Left renal pelvis (tissue), 4 donors: ENCODE measurements at places on chromosomes 11 and 22.

GRCh38 chr11:25742800-25743199 lies 589.1 kb upstream of the ANO3 start:
- no peak for DNase-seq

DNA sequence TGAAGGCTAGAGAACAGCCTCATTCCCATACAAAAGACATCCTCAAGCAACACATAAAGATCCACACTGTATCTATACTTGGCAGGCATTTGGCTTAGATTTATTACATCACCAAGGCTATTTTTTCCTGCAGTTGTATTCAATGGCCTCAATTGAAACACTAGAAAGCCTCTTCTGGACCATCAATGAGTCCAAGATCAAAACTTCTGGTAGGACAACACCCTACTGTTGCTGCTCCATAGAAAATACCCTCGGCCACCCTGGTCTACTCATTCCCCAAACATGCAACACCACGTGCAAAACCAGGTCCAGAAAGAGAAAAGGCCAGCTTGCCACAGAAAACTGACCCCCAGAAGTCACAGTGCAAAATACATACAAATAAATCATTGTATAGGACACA lies 56.9 kb upstream of the CADM1 start:
- DNase-seq: no peak

- no peak for DNase-seq
Observed at GRCh38 chr11:78234006-78234405, 45.3 kb downstream of the USP35 start.

- no peak for DNase-seq
Observed at GRCh38 chr11:96307776-96308140, 35.2 kb downstream of the MAML2 start.

- DNase-seq: no peak
Observed at GRCh38 chr22:29870574-29870973, 12.4 kb upstream of the MTMR3 start.

- no peak for DNase-seq
Observed at GRCh38 chr11:115930886-115931547, 426.8 kb upstream of the CADM1 start.

DNA sequence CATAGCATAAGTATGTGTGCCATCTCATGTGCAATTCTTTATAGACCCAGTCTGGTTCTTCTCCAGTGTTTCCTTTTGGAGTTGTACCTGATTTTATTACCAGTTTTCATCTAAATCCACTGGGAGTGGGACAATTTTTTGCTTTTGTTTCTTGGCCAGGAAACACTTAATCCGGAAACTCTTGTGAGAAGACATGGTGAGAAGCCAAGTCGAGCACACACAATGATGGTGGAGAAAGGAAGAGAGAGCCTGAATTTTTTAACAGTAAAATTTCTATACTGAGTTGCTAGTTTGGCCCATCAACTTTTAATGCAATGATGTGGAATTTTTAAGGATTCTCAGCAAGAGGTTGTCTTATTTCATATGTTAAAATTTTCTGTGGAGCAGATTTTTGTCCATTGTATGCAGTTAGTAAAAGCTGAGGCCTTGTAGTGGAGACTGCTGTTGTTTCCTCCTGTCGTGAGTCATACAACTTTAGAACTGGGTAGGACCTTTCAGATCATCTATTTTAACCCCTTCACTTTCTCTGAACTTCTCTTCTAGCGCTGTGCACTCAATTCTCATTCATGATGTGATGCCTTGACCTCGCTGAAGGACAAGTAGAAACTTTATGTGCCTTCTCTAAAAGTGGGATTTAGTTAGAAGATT lies 17.1 kb downstream of the FAR1 start:
- no peak for DNase-seq

- DNase-seq: no peak
Observed at GRCh38 chr22:44425694-44426045, 72.4 kb downstream of the RTL6 start.

- no peak for DNase-seq
Observed at GRCh38 chr11:64654958-64655541, 64.0 kb downstream of the SLC22A12 start.

GRCh38 chr11:131616481-131617140 lies 246.2 kb downstream of the NTM start:
- no peak for DNase-seq

DNA sequence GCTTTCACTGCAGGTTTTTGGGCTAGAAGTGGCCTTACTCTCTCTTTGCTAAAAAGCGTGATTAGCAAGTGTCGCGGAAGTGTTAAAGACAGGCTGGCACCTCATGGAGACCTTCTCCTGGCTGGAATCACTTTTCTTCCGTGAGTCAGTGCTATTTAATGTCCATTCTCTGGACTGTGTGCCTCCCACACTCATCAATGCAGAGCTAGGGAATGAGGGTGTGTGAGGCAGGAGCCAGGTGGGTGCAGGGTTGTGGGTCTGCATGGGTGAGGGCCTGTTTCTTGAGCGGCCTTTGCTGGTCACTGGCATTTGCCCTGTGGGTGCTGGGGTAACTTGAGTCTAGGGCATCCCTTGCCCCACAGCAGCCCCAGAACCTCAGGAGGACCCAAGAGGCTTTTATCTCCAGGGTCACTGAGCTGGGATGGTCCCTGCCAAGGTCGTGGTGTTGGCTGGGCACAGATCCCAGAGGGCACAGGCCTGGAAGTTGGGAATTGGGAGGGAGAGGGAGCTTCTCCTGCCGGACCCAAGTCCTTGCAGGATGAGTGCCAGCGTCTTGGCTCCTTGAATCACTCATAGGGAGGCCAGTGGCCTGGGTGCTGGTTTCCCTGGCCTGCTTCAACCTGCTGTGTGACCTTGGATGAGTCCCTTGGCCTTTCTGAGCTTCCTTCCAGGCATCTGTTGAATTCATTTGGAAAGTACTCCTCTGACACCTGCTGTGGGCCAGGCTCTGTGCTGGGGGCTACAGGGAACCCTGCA lies 30.0 kb downstream of the KIAA1671 start:
- DNase-seq: no peak

GRCh38 chr22:39481054-39481453 lies 21.0 kb upstream of the MIEF1 start:
- no peak for DNase-seq

GRCh38 chr11:14418801-14419417 lies 59.9 kb upstream of the RRAS2 start:
- DNase-seq: no peak

GRCh38 chr11:118139578-118139977 lies 13.0 kb downstream of the SCN4B start:
- DNase-seq: no peak

DNA sequence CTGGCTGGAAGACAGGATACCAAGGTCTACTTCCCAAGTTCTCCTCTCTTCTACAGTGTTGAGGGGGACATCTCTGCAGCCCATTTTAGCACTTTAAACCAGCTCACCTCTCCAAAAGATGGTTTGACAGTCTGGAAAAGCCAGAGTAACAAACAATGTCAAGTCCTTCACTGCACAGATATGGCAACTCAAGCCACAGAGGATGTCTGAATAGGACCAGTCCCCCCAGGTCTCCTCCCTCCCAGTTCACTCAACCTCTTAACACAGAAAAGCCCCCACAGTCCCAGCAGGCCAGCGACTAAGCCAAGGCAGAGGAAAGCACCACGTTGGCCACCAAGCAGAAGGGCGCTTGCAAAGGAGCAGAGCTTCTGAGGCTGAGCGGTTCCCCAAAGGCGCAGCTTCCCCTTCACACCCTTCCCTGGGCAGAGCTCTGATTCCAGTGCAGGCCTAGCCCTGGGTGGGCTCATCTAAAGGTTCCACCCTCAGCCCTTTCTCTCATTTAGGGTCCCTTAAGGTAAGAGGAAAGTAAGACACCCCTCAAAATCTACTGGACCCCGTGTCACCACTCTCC lies 62.7 kb downstream of the PAK1 start:
- no peak for DNase-seq

DNA sequence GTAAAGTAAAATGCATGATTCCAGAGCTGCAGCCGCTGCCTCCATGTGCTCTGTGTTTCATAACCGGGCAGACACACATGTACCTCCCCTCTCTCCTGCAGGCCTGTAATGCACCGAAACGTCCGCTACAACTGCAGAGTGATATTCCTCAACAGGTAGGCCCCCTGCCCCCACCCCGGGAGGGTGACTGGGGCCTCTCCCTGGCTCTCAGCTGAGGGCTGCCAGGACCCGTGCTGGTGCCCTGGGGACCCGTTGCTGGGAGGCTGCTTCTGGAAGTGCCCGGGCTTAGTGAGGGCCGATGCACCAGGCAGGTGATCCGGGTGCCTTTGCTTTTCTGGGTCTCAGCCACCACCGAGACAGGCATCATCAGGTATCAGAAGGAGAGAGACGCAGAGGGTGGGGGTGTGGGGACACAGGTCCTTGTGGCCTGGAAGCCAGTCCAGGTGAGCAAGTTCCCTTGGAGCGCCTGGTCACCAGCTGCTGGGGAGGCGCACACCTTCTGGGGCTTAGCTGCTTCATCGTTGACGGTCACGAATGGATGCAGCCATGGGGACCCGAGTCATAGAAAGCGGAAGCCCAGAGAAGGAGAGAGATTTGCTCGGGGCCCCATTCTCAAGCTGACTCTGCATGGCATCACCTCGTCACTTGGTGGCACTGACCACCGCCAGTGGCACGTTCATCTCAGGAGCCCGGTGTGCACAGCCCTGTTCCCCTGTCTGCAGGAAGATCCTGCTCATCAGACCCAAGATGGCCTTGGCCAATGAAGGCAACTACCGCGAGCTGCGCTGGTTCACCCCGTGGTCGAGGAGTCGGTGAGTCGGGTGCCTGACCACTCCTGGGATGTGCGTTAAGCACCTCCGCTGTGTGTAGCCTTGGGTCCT lies 10.6 kb downstream of the NADSYN1 start:
- no peak for DNase-seq

DNA sequence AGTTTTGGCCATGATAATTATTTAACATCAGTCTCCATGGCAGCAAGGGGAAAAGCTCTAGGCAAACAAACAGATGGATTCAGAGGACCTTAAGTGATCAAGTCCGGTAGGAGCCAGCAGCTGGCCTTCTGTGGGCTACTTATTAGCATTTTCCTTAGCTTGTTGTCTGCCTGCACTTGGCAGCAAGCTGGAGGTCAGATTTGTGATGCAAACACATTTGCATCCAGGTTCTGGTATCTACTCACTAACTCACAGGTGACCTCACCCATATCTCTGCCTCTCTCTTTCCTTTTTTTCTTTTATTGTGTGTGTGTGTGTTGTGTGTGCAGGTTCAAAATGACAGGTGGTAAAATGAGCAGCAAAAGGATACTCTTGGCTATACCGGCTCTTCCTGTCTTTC lies 32.3 kb downstream of the ARHGAP42 start:
- no peak for DNase-seq

GRCh38 chr11:115887316-115887715 lies 383.1 kb upstream of the CADM1 start:
- DNase-seq: no peak

- no peak for DNase-seq
Observed at GRCh38 chr11:4105916-4106315, 11.3 kb downstream of the RRM1 start.

- DNase-seq: no peak
Observed at GRCh38 chr11:120336641-120337354, 585 bp downstream of the ARHGEF12 start.

GRCh38 chr22:39685336-39686177 lies 115.0 kb downstream of the CACNA1I start:
- no peak for DNase-seq

GRCh38 chr11:20360650-20361049 lies 2.9 kb upstream of the HTATIP2 start:
- DNase-seq: no peak

- no peak for DNase-seq
Observed at GRCh38 chr11:70297341-70297740, 26.9 kb downstream of the PPFIA1 start.

DNA sequence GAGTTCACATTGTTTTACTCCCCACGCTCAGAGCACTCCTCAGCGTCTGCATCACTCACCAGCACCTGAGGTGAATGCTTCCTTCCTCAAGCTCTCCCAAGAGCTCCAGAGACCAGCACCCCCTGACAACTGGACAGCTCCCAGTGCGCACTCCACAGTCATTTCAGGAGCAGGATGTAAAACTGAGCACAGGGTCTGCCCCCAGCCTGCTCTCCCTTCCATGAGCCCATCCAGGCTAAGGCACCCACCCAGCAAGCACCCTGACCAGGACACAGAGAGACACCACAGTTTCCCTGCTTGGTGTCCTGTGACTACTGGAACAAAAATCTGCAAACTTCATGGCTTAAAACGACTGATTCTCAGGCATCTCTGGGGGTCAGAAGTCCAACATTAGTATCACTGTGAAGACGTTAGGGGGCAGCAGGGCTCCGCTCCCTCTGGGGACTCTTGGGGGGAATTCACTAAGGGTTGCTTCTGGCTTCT lies 3.3 kb downstream of the SCGB1D2 start:
- no peak for DNase-seq

DNA sequence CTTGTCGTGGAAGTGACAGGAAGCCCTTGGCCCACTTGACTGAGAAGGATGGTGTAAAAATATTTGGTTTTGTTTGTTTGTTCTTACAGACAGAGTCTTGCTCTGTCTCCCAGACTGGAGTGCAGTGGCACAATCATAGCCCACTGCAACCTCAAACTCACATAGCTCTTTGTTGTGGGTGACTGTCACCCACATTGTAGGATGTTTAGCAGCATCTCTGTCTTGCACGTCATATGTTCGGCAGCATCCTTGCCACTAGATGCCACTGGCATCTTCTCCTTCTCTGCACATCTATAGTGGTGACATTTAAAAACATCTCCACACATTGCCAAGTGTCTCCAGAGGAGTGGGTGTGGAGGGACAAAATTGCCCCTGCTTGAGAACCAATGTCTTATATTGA lies 56.8 kb downstream of the PRR5L start:
- no peak for DNase-seq

DNA sequence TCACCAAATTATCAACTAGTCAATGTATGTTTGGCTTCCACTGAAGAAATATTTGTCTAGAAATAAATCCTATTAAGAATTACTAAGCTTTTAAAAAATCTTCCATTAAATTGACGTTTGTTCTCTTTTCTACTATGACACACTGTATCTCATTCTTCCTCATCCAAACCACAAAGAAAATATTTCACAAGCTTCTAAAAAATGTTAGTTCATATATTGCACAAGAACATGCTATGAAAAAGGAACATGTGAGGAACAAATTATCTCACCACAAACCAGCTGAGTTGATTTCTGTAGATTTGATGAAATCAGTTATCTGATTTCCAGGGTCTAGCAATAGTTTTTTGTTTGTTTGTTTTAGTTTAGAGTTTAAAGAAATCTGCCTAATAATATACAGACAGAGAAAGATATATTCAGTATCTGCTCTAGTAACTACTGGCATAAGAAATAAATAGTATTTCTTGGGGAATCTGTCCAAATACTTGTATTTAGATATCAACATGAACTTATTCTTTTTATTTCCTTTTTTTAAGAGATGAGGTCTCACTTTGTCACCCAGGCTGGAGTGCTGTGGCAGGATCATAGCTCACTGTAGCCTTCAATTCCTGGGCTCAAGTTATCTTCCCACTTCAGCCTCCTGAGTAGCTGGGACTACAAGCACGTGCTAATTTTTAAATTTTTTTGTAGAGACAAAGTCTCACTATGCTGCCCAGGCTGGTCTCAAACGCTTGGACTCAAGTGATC lies 161.7 kb downstream of the ATG16L2 start:
- no peak for DNase-seq
